B cell (primary cell): ENCODE measurements at places on chromosomes 6 and 20. TPM values are rescaled to one million over a fixed set of nuclear protein-coding genes. Genes with fewer than 3 reads are reported as not detected.

RSPH9 gene
- 0.15 TPM in 1 of 2 replicates, not detected in the other for total RNA-seq

OPRM1 gene
- not detected in 2 replicates for total RNA-seq

EGFL8 gene
- 3.9 and 4.5 TPM in 2 replicates for total RNA-seq

PPP1R14C gene
- total RNA-seq = not detected in 2 replicates

TNF gene
- 22.2 and 22.6 TPM in 2 replicates for total RNA-seq

NFS1 gene
- 29.0 and 29.4 TPM in 2 replicates for total RNA-seq

ARMC12 gene
- total RNA-seq = 0.52 and 1.1 TPM in 2 replicates

OTOR gene
- not detected in 2 replicates for total RNA-seq

C4B gene
- 3.8 and 7.4 TPM in 2 replicates for total RNA-seq

MYL9 gene
- 3.5 and 3.8 TPM in 2 replicates for total RNA-seq

FAXC gene
- total RNA-seq = not detected in 2 replicates

PLA2G7 gene
- 0.63 and 1.1 TPM in 2 replicates for total RNA-seq

TP53INP2 gene
- total RNA-seq = 7.7 and 8.1 TPM in 2 replicates

CGAS gene
- 20.0 and 24.7 TPM in 2 replicates for total RNA-seq

MMP24 gene
- not detected in 2 replicates for total RNA-seq

AHI1 gene
- total RNA-seq = 57.9 and 61.7 TPM in 2 replicates

C6orf163 gene
- 10.0 and 11.8 TPM in 2 replicates for total RNA-seq

TUBB2A gene
- total RNA-seq = 4.0 and 4.2 TPM in 2 replicates

KCNK5 gene
- 0.07 TPM in 1 of 2 replicates, not detected in the other for total RNA-seq

RPRD1B gene
- 54.9 and 55.9 TPM in 2 replicates for total RNA-seq

OR12D3 gene
- not detected in 2 replicates for total RNA-seq

GNAS-AS1 gene
- total RNA-seq = 1.5 and 2.1 TPM in 2 replicates

PTK6 gene
- total RNA-seq = 0.75 and 0.86 TPM in 2 replicates

LKAAEAR1 gene
- total RNA-seq = 1.8 and 1.9 TPM in 2 replicates

SLPI gene
- total RNA-seq = not detected in 2 replicates

RRBP1 gene
- 27.5 and 29.1 TPM in 2 replicates for total RNA-seq

NR2E1 gene
- total RNA-seq = not detected in 2 replicates

SPAG4 gene
- total RNA-seq = 4.7 and 5.7 TPM in 2 replicates

GRM1 gene
- total RNA-seq = not detected in 2 replicates

SMOC2 gene
- 0.37 and 0.51 TPM in 2 replicates for total RNA-seq

ADGRF1 gene
- not detected in 2 replicates for total RNA-seq

RNF182 gene
- total RNA-seq = 0.10 TPM in 1 of 2 replicates, not detected in the other

TCP11 gene
- total RNA-seq = not detected in 2 replicates

NKAIN4 gene
- not detected in 2 replicates for total RNA-seq

CALHM5 gene
- total RNA-seq = not detected in 2 replicates

C20orf204 gene
- 2.5 TPM in 2 replicates for total RNA-seq

PGC gene
- not detected in 2 replicates for total RNA-seq

CDYL gene
- total RNA-seq = 61.0 and 63.0 TPM in 2 replicates

SALL4 gene
- total RNA-seq = not detected in 2 replicates

ADTRP gene
- total RNA-seq = 1.2 and 1.5 TPM in 2 replicates

BNIP5 gene
- 0.10 TPM in 1 of 2 replicates, not detected in the other for total RNA-seq

ZNF831 gene
- 10.5 and 14.1 TPM in 2 replicates for total RNA-seq

WFDC9 gene
- not detected in 2 replicates for total RNA-seq

HLA-DRB1 gene
- 559 and 584 TPM in 2 replicates for total RNA-seq

PTCHD4 gene
- total RNA-seq = not detected in 2 replicates

FERMT1 gene
- total RNA-seq = not detected in 2 replicates

CAP2 gene
- total RNA-seq = not detected in 2 replicates

PABPC1L gene
- 100 and 105 TPM in 2 replicates for total RNA-seq

CFB gene
- total RNA-seq = not detected in 2 replicates

SLC35D3 gene
- not detected in 2 replicates for total RNA-seq

PBX2 gene
- 180 and 188 TPM in 2 replicates for total RNA-seq
